Caco-2 (cell line): ENCODE measurements at places on chromosomes 13 and 19.
A peak's percentile ranks its signal among the peaks of the same experiment; 100 is the strongest.

GRCh38 chr13:99123101-99124045 lies 77.3 kb upstream of the UBAC2 start:
- no peaks in the 10 kb centered on the region for H3K27me3 ChIP-seq
- H3K27ac ChIP-seq = no peak overlapping the region
- no peak overlapping the region for H3K4me3 ChIP-seq
- DNase-seq = no peak
- no peaks in the 10 kb centered on the region for H3K36me3 ChIP-seq

DNA sequence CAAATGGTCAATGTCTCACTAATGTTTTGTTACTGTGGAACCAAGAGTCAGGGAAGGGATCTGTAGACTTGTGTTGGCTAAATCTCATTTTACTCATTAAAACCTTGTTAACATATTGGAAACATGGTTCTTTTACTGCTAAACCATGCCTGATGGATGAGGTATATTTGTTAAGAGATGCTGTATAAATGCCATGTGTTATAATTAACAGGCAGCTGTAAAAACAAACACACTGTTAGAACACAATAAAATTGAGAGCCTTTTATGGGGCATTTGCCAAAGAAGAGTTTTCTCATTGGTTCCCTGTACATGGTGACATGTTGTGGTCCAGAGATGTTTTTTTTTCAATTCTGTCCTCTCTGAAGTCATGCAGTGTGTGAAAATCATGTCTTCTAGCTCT lies 121.9 kb downstream of the ESD start:
- H3K36me3 ChIP-seq = no peaks in the 10 kb centered on the region; the same call in 1 of the 2 replicates
- no peaks in the 10 kb centered on the region for H3K27me3 ChIP-seq
- no peak for DNase-seq
- peak overlapping the region; percentile 71 for H3K27ac ChIP-seq
- H3K4me3 ChIP-seq = no peak overlapping the region

- H3K4me3 ChIP-seq = peak overlapping the region; percentile 68
- H3K36me3 ChIP-seq = no peaks in the 10 kb centered on the region
- DNase-seq = peak; percentile 60
- H3K27ac ChIP-seq = peak overlapping the region; percentile 99
These were observed 776 bp upstream of the NCLN start for GRCh38 chr19:3184847-3185460.

DNA sequence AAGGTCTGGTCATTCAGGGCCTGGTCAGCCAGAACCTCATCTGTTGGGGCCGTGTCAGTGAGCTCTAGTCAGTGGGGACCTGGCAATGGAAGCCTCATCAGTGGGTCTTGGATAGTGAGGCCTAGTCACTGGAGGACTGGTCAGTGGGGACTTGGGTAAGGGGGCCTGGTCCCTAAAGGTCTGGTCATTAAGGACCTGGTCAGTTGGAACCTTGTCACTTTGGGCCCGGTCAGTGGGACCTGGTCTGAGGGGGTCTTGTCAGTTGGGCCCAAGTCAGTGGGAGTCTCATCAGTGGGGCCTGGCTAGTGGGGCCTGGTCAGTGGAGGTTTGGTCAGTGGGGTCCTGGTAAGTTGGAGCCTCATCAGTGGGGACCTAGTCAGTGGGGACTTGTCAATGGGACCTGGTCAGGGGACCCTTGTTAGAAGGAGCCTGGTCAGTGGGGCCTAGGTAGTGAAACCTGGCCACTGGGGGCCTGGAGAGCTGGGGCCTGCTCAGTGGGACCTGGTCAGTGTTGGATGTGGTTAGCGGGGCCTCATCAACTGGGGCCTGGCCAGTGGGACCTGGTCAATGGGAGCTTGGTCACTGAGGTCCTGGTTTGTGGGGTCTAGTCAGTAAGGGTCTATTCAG lies 43.7 kb upstream of the TPM4 start:
- H3K27ac ChIP-seq = no peak overlapping the region
- no peaks in the 10 kb centered on the region for H3K27me3 ChIP-seq
- no peaks in the 10 kb centered on the region for H3K4me1 ChIP-seq
- no peaks in the 10 kb centered on the region for H3K36me3 ChIP-seq

DNA sequence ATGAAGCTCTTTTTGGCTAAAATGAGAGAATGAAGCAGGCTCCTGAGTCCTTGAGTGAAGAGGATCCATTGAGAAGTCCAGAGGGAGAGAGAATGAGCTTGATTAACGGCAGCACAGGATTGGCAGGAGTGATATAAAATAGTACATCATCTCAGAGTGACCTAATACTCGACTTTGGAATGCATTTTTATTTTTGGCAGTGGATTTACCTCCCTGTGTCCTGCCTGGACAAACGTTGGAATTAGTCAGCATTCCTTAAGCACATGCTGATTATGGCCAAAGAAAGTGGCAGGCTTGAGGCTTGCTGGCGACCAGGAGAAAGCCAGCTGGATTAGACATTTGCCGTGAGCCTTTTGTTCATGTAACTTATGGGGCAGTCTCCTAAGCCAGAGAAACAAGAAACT lies 22.9 kb downstream of the LRCH1 start:
- peaks cover 52% of the 10 kb centered on the region for H3K4me1 ChIP-seq
- H3K4me3 ChIP-seq = no peak overlapping the region
- no peaks in the 10 kb centered on the region for H3K27me3 ChIP-seq

DNA sequence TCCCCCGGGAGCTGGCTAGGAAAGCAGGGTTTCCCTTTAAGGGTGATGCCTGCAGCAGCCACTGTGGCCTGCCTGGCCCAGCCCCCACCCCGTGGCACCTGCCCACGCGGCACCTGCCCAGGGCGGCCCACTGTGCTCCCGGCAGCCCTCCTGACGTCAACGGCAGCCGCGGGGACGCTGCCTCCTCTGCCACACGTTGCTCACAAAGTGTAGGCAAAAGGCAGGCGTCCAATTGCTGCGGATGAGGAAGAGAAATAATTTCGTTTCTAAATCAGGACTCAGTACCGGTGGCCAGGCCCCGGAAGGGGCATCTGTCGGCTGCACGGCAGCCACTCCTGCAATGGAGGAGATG lies 122.3 kb downstream of the URI1 start:
- no peaks in the 10 kb centered on the region for H3K36me3 ChIP-seq
- 0 out of 2 replicates have a peak, but pooled peaks cover 1% of the 10 kb centered on the region for H3K27me3 ChIP-seq
- no peak for DNase-seq
- H3K4me1 ChIP-seq = no peaks in the 10 kb centered on the region

- H3K4me1 ChIP-seq = no peaks in the 10 kb centered on the region
- H3K27ac ChIP-seq = peak overlapping the region; percentile 45
- no peak overlapping the region for H3K4me3 ChIP-seq
- no peaks in the 10 kb centered on the region for H3K27me3 ChIP-seq
These were observed 6.6 kb upstream of the DHDH start for GRCh38 chr19:48926909-48927308.

DNA sequence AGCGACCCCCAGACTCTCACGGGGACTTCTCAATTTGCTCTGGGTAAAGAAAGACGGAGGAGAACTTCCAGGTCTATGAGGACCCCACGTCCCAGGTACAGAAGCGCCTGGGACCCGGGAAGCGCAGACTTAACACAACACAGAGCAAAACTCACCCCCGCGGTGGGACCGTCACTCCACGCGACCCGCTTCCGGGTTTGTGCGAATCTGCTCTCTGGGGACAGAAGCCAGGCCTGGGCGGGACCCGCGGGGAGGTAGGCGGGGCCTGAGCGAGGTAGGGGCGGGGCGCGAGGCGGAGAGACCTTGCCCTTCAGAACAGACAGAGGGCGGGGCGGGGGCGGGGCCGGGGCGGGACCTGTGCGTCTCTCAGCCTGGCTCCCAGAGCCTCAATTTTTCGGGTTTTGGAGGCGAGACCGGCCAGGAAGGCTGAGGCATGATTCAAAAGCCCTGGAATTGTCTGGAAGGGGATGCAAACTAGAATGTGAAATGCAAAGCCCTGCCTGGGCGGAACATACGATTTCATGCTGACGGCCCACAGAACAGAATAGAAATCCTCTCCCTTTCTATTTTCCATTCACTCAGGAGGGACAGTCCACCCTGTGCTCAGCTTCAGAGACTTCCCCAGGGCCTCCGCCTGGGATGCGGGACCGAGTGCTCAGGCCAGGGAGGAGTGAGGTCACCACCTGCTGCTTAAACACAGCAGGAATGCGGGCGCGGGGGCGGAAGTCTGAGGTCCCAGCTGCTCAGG lies 19.3 kb upstream of the ZNF888 start:
- no peaks in the 10 kb centered on the region for H3K27me3 ChIP-seq
- H3K36me3 ChIP-seq = no peaks in the 10 kb centered on the region; the same call in 1 of the 2 replicates
- peaks cover 32% of the 10 kb centered on the region for H3K4me1 ChIP-seq

GRCh38 chr19:48872884-48873475 lies 759 bp downstream of the PPP1R15A start:
- DNase-seq = peak; percentile 91
- no peaks in the 10 kb centered on the region for H3K27me3 ChIP-seq
- H3K36me3 ChIP-seq = peaks cover 21% of the 10 kb centered on the region
- H3K4me1 ChIP-seq = peaks cover 56% of the 10 kb centered on the region
- peak overlapping the region; percentile 100 for H3K27ac ChIP-seq
- peak overlapping the region; percentile 99 for H3K4me3 ChIP-seq

DNA sequence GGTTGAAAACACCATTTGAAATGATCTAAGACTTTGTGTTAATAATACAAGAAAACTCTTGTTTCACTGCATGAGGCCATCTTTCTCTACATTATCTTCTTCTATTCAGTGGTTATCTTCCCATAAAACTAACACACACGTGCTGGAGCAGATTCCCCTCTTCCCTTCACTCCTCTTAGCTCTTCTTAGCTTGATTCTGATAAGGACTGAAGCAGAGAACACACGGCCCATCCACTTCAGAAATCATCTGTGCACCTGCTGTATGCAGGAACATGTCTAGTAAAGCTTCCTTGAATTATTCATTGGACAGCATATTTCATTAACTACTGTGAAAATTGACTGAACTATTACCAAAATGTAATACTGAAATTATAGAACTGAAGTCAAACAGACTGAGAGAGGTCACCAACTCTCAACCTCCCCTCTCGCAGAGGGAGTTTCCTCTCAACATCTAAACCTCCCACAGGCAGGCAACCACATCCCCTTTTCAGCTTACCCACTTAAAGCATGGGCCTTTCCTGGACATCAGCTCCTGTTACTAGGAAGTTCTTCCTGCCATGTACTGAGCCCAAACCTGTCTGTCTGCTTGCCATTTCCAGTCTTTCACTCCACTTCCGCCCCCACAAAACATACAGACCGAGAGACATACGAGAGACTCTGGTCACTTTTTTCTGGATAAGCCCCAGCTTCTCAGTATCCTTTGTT lies 113.9 kb downstream of the CRYL1 start:
- DNase-seq = no peak
- H3K36me3 ChIP-seq = no peaks in the 10 kb centered on the region
- H3K4me1 ChIP-seq = no peaks in the 10 kb centered on the region
- H3K4me3 ChIP-seq = no peak overlapping the region
- no peak overlapping the region for H3K27ac ChIP-seq
- no peaks in the 10 kb centered on the region for H3K27me3 ChIP-seq

DNA sequence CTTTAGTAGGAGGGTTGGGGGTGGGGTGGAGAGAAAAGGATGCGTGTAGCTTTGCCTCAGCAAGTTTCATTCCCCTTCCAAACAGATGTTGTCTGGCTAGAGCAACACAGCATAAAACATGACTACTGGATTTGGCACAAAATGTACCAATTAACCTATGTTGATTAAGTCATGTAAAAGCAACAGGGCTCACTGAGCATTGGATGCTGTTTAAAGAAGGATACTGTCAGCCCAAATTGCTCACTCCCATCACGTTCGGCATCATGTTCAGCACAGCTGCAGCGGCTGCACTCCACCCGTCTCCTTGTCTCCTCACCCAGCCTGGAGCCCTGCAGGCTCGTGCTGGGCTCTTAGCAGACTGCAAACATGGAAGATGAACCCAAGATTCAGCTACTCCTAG lies 77.5 kb downstream of the DLEU7 start:
- H3K27ac ChIP-seq = no peak overlapping the region
- H3K4me1 ChIP-seq = no peaks in the 10 kb centered on the region
- DNase-seq = no peak
- no peak overlapping the region for H3K4me3 ChIP-seq
- H3K27me3 ChIP-seq = no peaks in the 10 kb centered on the region
- H3K36me3 ChIP-seq = no peaks in the 10 kb centered on the region

- H3K4me3 ChIP-seq = no peak overlapping the region
- no peak for DNase-seq
- H3K27ac ChIP-seq = no peak overlapping the region
- no peaks in the 10 kb centered on the region for H3K36me3 ChIP-seq
- H3K27me3 ChIP-seq = no peaks in the 10 kb centered on the region
These were observed 6.3 kb upstream of the RFX1 start for GRCh38 chr19:14012378-14012915.

DNA sequence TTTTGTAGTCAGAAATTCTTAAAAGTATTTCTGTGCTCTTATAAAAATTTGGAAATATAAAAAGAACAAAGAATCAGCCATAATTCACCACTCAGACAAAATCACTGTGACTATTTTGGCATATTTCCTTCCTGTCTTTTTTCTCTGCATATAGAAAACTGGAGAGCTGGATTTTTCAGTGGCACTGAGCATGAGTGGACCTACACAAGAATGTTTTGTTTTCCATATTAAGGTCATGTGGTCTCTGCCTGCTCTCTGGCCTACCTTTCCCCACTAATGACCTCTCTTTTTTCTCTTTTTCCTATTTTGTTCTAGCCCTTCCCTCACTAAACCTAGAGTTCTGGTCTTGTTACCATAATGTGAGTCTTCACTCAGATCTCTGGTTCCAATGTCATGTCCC lies 17.6 kb upstream of the USP12 start:
- no peak overlapping the region for H3K4me3 ChIP-seq
- H3K27me3 ChIP-seq = no peaks in the 10 kb centered on the region
- H3K36me3 ChIP-seq = no peaks in the 10 kb centered on the region
- H3K27ac ChIP-seq = no peak overlapping the region

DNA sequence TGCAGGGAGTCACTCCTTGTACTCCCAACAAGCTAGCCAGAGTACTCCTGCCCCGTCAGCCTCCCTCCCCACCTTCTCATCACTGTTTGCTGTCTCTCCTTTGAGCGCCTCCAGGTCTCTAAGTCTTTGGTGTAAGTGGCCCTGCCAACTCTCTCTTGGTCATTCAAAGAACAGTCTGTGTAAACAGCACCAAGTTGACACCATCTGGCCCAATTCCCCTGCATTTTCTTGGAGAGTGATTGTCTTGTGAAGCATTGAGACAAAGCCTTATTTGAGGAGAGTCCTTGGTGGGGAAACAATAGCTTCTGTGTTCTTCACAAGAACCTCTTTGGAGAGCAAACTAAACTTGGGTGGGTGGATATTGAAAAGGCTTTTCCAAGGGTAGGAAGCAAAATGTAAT lies 114.6 kb upstream of the RNF113B start:
- DNase-seq = no peak
- peak overlapping the region; percentile 11 for H3K27ac ChIP-seq
- no peak overlapping the region for H3K4me3 ChIP-seq
- H3K27me3 ChIP-seq = no peaks in the 10 kb centered on the region

GRCh38 chr19:28602675-28603298 lies 610.2 kb downstream of the UQCRFS1 start:
- no peak overlapping the region for H3K4me3 ChIP-seq
- DNase-seq = no peak
